Stimulated activated CD8-positive, alpha-beta memory T cell treated with anti-CD3 and anti-CD28 coated beads, Interleukin-4, amount 100 ng/mL, for 24 hours (primary cell): ENCODE measurements at places on chromosomes 12 and 14.

GRCh38 chr12:50119387-50119786, 7.4 kb downstream of the COX14 start:
- DNase-seq: no peak

- peak; percentile 36 for DNase-seq
These were observed 6.9 kb downstream of the GNPTAB start for GRCh38 chr12:101823891-101824290.

DNA sequence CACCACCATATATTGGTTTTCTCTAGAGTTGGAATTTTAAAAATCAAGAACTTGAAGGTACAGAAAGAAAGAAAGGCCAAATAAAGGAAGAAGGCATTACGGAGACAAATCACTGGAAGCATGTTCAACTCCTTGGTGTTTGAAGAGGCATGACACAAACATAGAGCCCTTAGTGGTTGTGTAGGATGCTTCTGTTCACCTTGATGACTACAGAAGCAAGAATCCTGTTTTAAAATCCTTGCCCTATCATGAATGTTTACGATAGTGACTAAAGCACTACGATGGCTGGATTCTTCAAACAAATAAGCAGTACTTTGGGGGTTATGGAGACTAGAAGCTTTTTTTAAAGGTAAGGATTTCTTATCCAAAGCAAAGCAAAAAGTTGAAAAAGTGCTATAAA, 10.3 kb upstream of the ISM2 start:
- no peak for DNase-seq

DNA sequence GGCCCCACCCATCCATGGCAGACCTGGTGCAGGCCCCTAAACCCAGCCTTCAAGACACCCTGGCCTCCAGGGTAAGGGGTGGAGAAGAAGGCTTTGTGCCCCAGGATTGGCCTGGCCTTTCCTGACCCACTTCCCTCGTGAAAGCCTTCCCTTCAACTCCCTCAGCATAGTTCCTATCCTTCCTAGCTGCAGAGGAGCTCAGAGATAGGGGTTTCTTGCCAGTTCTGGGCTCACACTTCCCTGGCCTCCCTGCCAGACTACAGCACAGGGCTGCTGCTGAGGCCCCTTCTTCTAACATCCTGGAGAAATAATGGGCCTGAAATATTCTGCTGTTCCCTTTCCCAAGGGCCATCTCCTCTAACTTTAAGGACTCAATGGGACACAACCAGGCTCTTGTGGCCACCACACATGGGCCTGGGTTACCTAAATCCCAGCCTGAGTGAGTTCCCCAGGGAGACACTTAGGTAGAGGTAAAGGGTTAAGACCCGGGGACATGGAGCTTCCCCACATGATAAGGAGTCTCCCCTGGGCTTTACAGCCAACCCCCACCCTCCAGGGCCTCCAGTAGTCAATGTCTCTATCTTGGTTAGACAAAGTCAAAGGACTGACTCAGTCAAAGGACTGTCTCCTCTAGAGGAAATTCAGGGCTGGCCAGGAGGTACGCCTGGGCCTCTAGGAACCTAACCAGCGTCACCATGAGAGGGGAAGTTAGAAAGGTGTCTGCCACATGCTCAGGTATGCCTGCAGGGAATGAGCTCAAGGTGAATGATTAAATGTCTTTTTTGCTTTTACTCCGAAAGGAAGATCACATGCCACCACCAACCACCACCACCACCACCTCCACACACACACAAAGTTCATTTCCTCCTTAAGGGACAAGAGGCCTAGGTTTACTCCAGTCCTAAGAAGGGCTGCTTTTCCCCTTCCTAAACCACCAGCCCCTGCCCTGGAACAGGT, 7.1 kb downstream of the ZFP36L1 start:
- DNase-seq: no peak

DNA sequence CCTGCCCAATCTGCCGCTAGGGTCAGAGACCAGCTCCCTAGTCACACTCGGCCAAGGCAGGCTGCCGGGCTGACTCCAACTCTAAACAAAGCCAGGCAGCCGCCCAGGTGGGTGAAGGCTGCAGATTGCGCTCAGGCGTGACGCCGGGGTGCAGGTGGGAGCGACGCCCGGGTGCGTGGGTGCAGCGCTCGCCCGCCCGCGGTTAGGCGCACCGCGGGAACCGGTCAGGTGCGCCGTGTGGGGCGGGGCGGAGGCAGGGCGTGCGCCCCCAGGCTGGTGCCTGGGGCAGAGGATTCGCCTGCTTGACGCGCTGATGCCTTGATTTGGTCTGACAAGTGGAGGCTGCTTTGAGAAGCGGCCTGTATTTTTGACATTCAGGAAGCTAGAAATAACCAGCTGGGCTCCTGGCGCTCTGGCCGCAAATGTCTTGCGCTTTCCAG, 126.7 kb upstream of the HIF1A start:
- DNase-seq: peak; percentile 21

DNA sequence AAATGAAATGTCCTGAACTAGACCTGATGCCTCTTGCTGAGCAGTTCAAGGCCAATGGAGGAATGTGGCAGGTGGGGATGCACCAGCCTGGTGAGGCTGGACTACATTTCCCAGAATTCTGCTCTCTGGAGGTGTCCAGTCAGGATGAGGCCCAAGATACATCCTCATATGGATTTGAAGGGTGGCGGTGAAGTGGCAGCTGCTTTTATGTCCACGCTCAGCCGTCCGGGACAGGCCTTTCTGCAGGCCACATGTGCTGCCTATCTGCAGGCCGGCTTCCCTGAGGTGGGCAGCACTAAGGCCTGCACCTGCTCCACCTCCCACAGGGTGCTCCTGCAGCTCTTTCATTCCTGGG, 230.2 kb downstream of the BCL11B start:
- no peak for DNase-seq

GRCh38 chr12:58030566-58031279, 89.4 kb downstream of the ATP23 start:
- DNase-seq: no peak

DNA sequence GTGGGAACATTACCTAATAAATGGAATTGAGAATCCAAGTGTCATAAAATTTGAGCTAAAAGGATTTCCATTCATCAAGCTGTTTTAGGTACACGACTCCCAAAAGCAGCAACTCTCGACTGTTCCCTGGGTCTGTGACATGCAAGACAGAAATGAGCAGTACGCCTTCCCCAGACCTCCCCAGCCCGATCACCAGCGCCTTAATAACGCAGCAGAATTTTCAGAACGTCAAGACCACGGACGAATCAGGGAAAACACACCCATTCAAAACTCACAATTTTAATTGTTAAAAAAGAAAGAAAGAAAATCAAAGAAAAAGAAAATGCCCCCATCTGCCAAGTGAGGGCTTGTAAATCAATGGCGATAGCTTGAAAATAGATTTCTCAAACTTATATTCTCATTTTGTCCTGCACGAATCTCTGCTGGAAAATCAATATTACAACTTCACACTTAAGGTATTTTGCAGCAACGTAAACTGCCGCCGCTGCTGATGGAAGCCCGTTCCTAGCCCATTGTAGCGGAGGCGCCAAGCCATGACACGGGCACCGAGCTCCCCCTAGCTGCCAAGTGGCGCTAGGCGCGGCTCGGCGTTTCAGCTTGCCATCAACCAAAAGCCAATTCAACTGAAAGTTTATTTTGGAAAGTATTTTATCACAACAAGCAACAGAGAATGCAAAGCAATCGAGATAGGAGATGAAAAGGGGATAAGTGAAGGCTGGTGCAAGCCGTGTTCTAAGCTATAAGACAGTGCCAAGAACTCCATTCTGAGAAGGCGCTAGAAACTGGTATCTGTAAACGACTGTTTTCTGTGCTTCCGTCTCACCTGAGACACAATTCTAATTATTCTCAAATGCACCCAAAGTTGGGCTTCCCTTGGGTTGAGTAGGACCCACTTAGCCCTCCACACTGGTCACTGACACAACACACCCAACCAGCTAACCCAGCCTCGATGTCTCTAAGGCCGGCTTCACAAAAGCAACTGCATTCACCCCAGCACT, 5.5 kb downstream of the BCL11B start:
- peak; percentile 84 for DNase-seq

DNA sequence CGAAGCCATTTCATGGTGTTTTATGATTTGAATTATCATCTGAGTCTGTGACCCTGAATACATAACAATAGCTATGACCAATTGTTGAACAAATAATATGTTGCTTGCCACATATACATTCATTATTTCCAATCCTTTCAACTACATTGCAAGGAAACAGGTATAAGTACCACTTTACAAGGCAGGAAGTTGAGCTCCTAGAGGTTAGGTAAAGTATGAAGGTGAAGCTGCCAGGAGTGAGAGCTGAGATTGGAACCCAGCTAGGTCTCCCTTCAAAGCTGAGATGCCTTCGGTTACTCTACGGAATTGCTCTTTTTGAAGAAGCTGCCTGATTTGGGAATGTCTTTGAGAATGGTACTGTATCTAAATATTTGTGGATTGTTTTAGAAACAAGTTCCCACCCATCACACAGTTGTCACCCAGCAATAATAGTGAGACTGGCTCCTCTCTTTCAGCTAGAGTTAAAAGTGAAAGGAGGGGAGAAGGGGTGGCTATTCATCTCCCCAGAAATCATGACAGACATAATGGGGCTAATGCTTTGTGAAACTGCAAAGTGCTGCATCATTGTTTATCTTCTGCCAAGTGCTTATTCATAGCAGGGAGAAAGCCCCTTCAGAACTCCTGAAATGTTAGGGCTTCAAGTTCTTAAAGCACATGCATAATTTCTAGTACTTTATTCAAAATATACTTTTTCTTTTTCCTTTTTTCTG, 75.9 kb upstream of the AMIGO2 start:
- DNase-seq: no peak

- no peak for DNase-seq
These were observed 6.9 kb downstream of the NPC2 start for GRCh38 chr14:74486164-74486563.

- DNase-seq: no peak
These were observed 3.9 kb upstream of the POC1B start for GRCh38 chr12:89529738-89530137.

- no peak for DNase-seq
These were observed 17.9 kb upstream of the CLEC7A start for GRCh38 chr12:10147714-10148403.

GRCh38 chr12:121189619-121190155, 20.2 kb upstream of the P2RX4 start:
- no peak for DNase-seq

DNA sequence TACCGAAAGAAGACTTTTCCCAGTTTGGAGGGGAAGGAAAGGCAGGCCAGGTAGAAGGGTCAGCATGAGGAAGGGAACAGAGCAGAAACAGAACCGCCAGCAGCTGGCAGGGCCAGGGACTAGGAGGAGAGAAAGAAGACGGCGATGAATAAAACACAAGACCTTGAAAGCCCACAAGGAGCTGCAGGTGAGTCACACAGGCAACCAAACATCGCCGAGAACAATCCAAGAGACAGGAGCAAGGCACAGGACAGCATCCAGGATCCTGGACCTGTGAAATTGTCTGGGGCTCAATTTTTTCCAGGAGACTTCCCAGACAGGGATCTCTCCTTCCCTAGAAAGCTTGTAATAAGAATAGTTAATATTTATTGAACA, 47.3 kb downstream of the NUAK1 start:
- DNase-seq: no peak

- DNase-seq: no peak
These were observed 35.3 kb downstream of the MIPOL1 start for GRCh38 chr14:37232907-37233481.

GRCh38 chr12:92332552-92332951, 186.9 kb upstream of the BTG1 start:
- DNase-seq: no peak

- no peak for DNase-seq
These were observed 175.7 kb downstream of the NPAS3 start for GRCh38 chr14:33114331-33114730.

GRCh38 chr14:81400852-81401251, 728 bp upstream of the STON2 start:
- no peak for DNase-seq

- DNase-seq: no peak
These were observed 4.5 kb upstream of the GLIPR1 start for GRCh38 chr12:75476071-75476470.

GRCh38 chr12:44847888-44848702, 28.0 kb downstream of the NELL2 start:
- peak; percentile 49 for DNase-seq

- no peak for DNase-seq
These were observed 10.9 kb downstream of the TCHP start for GRCh38 chr12:109910969-109911348.
